ENCODE measurements at places on chromosomes 7 and 10.

DNA sequence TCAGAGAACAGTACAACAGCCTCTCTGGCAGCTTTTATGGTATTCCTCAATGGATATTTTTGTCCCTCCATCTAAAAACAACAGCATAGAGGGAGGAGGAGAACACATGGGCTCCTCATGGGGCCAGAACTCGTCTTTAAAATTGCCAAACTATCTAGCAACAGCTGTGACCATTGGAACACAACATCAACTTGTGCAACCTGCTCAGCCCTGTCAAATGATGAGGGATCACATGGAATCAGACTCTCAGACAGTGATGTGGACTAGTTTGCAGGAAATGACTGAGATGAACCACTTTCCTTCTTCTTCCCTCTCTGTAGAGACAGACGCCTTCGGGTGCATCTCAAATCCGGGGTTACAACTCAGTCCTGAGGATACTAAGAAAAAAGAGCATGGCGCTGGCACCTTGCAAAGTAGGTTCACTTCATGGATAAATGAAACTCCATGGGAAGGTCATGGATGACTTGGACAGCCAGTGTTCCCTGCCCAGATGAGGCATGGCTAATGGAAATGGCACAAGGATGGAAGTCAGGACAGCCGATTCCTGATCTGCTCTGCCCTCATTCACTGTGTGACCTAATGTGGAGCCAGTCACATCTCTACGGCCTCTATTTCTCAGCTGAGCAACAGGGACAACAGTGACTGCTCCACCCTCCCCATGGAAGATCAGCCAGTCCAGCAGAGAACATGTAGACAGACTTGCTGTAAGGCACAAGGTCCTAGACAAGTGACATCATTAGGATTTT is 24.6 kb upstream of the DGKI start:
- DNase-seq = no peak

GRCh38 chr10:34198953-34199352 is 616.1 kb downstream of the PARD3 start:
- no peak for DNase-seq

- DNase-seq = peak; percentile 53
These were observed 35.5 kb downstream of the PFKP start for GRCh38 chr10:3102720-3103427.

GRCh38 chr10:114179148-114179547 is at the start of gene TDRD1:
Gene TDRD1, plus strand, starts transcription at chr10:114179353. Its CDS starts 8,479 bp downstream, at chr10:114187832.
- no peak for DNase-seq

DNA sequence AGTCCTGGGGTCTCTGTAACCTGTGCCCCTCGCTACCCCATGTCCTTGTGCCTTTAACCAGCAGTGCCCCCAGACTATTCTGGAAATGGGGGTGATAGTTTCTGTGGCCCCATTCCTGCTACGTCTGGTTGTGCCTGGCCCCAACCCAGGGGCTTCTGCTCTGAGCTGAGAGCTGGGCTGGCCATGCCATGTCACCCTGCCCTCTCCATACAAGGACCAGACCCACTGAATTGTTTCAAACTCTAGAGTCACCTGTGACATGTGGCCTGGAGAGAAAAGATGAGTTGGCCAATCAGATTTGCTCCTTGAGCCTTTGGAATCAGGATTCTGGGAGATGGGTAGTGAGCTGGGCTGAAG is 108.6 kb downstream of the GRK5 start:
- no peak for DNase-seq

- DNase-seq = no peak
These were observed 123.9 kb downstream of the TAX1BP1 start for GRCh38 chr7:27863880-27864279.

DNA sequence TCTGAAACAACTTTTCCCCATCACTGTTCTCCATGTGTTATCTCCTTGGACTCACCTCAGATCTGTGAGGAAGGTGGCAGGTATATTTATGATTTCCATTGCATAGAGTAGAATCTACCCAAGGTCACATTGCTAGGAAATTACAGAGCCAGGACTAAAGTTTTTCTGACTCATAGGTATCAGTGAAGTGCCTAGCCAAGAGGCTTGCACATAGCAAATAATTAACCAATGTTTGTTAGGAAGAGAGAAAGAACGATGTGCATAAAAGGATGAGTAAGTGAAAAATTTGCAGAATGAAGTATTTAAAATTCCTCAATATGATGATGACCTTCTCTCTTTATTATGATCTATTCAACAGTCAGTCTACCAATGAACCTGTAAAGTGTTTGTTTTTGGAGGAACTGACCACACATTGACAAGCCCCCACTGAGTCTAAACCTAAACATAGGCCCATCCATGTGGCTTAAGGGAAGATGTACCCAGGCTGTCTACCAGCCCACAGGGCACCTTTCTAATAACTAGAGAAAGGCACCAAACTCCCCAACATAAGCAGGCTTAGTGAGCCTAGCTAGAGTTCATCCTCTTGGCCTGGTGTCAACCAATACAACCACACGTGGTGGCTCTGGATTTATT is 252.9 kb upstream of the ZMIZ1 start:
- no peak for DNase-seq

GRCh38 chr10:126104767-126105166 is 208.4 kb downstream of the FANK1 start:
- DNase-seq = no peak

DNA sequence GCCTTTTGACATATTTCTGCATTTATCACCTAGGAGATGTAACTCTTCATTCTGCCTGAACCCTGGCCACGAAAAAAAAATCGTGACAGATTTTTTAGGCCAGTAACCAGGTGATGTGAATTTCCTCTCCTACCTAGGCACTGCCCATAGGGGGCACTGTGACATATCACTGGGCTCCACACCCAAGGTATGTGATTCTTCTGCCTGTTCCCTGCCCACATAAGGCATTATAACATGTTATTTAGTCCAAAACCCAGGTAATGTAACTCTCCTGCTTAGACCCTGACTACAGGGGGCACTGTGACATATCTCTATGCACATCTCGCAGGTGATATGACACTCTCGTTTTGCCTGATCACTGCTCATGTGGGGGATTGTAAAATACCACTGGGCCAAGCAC is 29.5 kb upstream of the ZNF107 start:
- DNase-seq = no peak

DNA sequence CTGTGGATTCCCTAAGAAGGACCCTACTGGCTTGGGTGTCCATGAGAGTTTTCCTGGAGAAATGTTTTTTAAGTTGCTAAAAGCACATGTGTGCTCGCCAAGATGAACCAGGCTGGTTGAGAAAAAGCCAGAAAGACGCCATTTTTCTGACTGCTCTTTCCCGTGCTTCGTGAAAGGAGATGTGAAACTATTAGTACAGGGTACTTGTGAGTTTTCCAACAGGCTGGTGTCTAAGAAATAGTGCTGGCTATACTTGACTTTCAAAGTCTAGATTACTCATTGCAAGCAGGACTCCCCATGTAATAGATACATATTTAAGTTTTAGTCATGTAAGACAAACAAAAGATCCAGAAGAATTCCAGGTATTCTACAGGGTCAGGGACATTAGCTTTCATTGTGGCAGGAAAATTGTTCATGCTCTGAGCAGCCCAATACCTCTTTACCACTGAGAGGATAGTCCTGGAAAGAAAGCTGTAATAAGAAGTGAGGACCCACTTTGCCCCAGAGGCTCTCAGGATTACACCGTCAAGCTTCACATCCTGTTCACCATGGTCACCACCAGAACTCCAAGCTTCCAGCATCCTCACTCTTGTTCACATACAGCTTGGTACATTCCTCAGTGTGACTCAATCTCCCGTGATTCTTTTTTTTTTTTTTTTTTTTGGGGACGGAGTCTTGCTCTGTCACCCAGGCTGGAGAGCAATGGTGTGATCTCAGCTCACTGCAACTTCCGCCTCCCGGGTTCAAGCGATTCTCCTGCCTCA is 43.8 kb upstream of the ICA1 start:
- no peak for DNase-seq

GRCh38 chr10:30228417-30229036 is 120.6 kb downstream of the MTPAP start:
- no peak for DNase-seq

- no peak for DNase-seq
These were observed 63.5 kb downstream of the SAMD9 start for GRCh38 chr7:93053949-93054943.

DNA sequence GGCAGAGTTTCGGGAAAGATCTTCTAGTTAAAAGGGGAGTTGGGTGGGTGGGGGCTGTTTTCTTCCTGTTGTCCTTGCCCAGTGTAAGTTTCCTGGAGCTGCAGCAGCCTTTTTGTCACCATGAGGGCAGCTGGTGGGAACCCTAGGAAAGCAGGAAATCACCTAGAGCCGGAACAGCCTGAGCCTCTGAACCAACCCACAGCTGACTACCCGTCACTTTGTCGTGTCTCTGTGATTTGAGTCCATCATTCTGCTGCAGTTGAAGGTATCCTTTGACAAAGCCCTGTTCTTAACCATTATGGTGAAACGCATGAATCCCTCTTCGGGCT is 1.2 kb upstream of the C10orf143 start:
- DNase-seq = no peak

- no peak for DNase-seq
These were observed 137.5 kb upstream of the LRRTM3 start for GRCh38 chr10:66788178-66788987.

- DNase-seq = no peak
These were observed 142.6 kb downstream of the GRK5 start for GRCh38 chr10:119349937-119350501.

GRCh38 chr7:327991-328702 is 38.2 kb downstream of the FOXL3 start:
- DNase-seq = no peak

GRCh38 chr7:106009503-106010226 is 46.6 kb downstream of the CDHR3 start:
- DNase-seq = peak; percentile 49

- no peak for DNase-seq
These were observed 217.2 kb downstream of the ANK3 start for GRCh38 chr10:60172363-60172990.

GRCh38 chr7:7857143-7857583 is 111.4 kb upstream of the GLCCI1 start:
- no peak for DNase-seq

- DNase-seq = no peak
These were observed 21.6 kb downstream of the SCART1 start for GRCh38 chr10:133475425-133475734.

All from NCI-H2081 treated with DMSO at 0.1 percent for 48 hours (cell line).